GM12864 (cell line): ENCODE measurements at places on chromosomes 7 and 10.

DNA sequence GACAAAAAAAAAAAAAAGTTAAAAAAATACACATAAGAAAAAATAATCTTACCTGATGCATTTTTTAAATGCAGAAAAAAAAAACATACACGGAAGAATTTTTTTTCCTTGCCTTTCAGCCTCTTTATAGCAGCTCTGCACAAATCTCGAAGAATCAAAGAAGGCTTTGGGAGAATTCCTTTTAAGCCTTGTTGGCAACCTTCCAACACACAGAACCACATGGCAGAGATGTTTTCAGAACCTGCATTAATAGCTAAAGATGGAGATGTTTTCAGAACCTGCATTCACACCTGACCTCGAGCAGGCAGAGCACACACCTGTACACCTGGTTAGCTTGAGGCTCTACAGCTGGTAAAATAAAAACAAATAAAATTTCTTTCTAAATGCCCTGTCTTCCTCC, 65.6 kb downstream of the DOCK4 start:
- DNase-seq, result no peak

- no peak for DNase-seq
Observed at GRCh38 chr7:33054261-33054964, 8.2 kb downstream of the NT5C3A start.

- no peak for DNase-seq
Observed at GRCh38 chr10:110323503-110323902, 18.8 kb upstream of the SMNDC1 start.

DNA sequence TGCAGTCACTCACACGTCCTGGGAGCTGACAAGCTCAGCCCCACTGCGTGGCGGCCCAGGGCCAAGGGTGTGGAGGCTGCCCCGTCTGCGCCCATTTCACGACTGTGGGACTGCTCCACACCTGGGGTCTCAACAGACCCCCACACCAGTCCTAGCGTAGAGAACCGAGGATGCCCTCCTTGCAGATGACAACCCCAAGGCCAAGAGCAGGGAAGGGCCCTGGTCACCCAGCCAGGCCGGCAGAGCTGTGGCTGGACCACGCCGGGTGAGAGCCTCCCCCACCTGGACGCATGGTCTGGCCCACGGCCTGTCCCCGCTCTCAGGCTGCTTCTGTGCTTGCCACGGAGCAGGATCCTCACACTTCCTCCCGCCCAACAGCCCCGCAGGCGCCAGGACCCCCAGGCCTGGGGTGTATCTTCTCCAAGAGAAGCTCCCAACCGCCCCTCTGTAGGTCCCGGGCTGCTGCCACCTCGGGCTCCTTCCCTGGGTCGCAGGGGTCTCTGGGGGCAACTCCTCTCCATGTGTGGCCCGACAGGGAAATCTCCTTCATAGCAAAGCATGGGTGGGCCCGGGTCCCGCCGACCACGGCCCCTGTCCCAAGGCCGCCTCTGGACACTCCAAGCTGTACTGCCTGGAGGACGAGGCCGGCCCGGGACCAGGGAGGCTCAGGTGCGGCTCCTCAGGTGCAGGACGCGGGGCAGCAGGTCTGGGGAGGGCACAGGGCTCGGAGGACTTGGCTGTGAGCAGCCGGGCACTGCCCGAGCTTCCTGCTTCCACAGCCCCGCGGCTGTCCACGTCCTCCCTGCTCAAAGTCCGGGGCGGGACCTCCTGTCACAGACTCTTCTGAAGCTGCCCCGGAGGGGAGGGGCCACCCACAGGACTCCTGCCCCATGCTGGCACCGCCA, 88.8 kb downstream of the FOXL3 start:
- no peak for DNase-seq

- DNase-seq, result no peak
Observed at GRCh38 chr7:56115852-56116538, at the start of gene NUPR2. Gene NUPR2, minus strand, starts transcription at chr7:56116417. Its CDS starts 103 bp downstream, at chr7:56116314.

GRCh38 chr7:7909376-7909775, 59.2 kb upstream of the GLCCI1 start:
- DNase-seq, result no peak

DNA sequence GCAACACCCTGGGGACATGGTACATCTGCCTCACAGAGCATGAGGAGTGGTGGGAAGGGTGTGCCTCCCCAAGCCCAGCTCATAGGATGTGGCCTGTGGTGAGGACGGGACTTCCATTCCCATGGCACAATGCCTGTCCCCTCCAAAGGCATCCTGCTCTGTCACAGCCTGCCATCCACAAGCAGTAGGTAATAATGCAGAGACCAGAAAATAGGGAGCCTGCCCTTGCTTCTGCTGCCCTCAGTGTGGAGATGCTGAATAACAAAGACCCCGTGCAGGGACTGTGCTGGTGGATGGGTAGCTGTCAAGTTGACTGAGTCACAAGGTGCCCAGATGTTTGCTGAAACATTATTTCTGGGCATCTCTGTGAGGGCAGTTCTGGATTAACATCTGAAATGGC, 199.9 kb upstream of the GRB10 start:
- no peak for DNase-seq
